ENCODE measurements at places on chromosomes 4 and X. TPM values are rescaled to one million over a fixed set of nuclear protein-coding genes. Genes with fewer than 3 reads are reported as not detected.

- no peak overlapping the region for H3K4me3 ChIP-seq
- H3K27ac ChIP-seq = no peak overlapping the region
- H3K36me3 ChIP-seq = no peaks in the 10 kb centered on the region
These were observed 7.1 kb downstream of the GPRIN3 start for GRCh38 chr4:89300499-89300898.

DNA sequence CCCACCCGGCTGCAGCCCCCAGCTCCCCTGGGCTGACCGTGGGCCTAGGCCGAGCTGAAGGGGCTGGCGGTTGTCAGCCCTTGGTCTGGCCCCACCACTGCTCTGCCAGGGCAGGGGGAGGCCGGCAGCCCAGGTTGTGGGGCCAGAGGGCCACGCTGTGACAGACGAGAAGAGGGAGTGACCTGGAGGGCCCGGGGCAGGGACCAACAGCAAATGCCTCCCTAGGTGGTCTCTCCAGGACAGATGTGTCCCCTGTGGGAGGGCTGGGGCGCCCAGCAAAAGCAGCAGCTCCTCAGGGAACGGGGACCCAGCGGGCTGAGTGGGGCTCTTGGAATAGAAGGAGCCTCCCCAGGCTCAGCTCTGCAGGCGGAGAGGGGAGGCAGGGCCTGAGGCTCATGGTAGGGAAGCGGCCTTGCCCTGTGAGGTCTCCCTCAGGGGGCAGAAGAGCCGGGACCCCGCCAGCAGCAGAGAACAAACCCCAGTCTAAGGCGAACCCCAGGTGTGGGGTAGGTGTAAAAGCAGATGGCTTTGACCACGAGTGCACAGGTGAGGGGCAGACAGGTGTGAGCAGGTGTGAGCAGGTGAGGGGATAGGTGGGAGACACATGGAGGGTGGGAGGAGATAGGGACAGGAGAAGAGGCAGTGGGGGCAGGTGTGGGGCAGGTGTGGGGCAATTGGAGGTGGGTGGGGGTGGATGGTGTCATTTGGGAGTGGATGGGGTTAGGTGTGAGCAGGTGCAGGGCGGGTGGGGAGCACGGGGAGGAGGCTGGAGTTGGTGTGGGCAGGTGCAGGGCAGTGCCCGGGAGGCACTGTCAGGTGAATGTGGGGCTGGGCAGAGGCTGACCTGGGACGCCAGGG, 34.1 kb upstream of the SPON2 start:
- no peaks in the 10 kb centered on the region for H3K27me3 ChIP-seq
- H3K27ac ChIP-seq = no peak overlapping the region
- no peak overlapping the region for H3K4me3 ChIP-seq
- H3K36me3 ChIP-seq = no peaks in the 10 kb centered on the region
- no peak for DNase-seq

Gene GLUD2
- total RNA-seq = 176 TPM

DNA sequence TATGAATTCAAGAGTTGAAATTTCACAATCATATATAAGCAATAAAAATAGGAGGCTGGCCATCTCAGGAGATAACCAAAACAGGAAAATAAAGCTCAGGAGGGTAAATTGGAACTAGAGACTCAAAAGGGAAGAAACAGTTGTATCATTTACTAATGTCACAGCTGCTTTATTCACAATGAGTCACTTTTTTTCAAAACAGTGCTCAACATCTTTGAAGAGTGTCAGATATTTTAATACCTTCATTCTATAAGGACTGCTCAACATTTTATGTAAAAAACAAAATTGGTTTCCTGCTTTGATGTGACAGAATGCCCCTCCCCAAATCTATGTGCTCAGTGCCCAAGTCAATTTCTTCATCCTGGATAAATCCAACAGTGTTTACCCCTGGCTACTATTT, 97.7 kb downstream of the DDX60 start:
- H3K36me3 ChIP-seq = no peaks in the 10 kb centered on the region
- DNase-seq = no peak
- H3K4me1 ChIP-seq = no peaks in the 10 kb centered on the region
- H3K27me3 ChIP-seq = no peaks in the 10 kb centered on the region
- H3K27ac ChIP-seq = no peak overlapping the region
